Stimulated activated CD8-positive, alpha-beta memory T cell treated with anti-CD3 and anti-CD28 coated beads, Interleukin-7, amount 100 ng/mL, for 24 hours (primary cell): ENCODE measurements at places on chromosomes 3 and 15.

DNA sequence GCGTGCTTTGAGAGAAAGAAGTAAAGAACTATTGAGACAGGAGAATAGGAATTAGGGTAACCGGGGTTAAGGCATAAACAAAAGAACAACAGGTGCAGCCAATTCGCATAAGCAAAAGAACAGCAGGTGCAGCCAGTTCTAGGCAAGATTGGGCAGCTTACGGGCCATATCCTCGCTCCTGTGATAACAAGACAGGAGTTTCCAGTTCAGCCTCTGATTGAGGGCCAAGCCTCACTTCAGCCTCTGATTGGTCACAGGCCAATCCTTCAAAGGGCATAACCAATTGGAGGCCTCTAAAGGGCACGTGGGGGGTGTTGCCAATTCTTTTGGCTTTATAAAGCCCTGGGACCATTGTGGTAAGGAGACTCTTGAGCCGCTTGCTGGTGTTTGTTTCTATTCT, 143.5 kb downstream of the GADL1 start:
- DNase-seq, result no peak

GRCh38 chr3:141071681-141072260, 20.6 kb downstream of the SPSB4 start:
- no peak for DNase-seq

- DNase-seq, result no peak
Measured at GRCh38 chr3:27903446-27903845, 181.3 kb upstream of the EOMES start.

DNA sequence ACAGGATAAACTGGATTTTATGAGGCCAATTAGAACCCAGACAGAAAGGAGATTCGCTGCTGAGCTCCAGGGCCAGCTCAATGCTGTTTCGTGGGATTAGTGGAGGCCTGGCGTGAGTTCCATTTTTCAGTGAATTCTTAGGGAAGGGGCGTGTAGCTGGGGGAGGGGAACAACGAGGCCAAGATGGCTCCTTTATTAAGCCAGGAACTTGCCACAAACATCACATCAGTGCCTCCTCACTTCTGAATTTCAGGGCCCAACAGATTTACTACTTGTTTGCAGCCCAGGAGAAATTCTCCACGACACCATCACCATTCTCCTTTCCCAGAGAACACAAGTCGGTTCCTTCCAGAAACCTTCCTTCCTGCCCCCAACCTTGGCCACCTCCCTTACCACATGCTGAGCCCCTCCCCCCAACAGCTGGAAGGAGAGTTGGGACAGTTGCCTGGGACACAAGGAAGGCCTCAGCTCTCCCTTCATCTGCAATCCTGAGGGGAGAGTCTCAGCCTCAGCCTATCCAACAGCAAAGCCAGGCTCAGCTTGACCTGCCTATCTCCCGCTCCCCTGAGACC, 5.8 kb downstream of the IGDCC4 start:
- DNase-seq, result no peak

GRCh38 chr15:56672721-56673120, 60.6 kb downstream of the ZNF280D start:
- no peak for DNase-seq

GRCh38 chr3:149243540-149243939, 21.9 kb upstream of the CP start:
- no peak for DNase-seq

DNA sequence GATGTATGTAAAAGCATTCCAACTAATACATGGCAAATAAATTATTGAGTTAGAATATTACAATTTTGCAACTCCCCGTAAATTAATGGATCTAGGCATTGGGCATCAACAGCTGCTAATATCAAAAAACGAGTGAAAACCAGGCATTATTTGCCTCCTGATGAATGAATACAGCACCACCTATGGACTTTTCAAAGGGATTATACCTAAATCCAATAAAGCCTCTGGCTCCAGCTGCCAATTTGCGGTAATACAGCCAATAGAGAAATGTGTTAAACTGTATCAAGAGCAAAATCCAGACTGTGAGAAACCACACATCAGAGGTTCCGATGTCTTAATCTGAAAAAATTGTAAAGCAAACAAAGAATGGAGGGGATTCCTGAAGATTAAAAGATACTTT, 16.3 kb upstream of the A4GNT start:
- no peak for DNase-seq

DNA sequence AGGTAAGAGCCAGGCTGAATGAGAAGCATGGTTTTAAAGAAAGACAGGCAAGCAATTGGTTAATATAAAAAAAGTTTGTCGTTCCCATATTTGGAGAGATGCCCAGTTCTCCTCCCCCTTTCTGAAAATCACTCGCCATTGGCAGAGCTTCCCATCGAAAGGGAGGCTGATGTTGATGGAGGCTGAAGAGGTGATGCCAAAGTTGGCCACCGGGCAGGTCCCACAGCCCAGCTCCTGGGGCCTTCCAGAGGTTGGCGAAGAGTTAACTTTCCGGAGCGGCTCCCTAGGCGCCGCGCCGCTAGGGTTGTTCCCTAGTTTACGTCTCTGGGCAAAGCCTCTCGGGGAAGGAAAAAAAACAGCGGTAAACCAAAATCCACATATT, 793 bp downstream of the PCOLCE2 start:
- no peak for DNase-seq

GRCh38 chr3:25400587-25400986, 27.5 kb upstream of the RARB start:
- no peak for DNase-seq

DNA sequence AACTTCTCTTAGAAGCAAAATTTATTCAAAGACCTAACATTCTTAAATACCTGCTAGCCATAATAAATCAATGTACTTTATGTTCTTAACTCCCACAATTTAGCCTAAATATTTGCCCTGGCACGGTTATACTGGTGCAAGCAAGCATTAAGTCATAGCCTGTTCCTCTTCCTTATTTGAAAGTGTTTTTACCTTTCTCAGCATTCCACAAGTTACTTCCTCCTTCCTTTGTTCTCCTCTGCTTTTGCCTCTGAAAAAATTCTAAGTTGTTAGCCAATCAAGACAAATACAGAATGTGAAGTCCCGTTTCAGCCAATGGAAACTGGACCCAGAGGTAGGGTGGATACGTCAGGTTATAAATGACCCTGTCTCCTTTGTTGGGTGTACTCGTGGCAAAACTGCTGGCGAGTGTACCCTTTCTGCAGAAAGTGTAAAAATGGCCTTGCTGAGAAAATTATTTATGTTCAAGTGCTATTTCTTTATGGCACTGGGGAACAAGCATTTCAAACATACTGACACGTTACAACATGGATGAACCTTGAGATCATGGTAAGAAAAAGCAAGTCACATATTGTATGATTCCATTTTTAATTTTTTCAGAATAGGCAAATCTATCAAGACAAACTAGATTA, 3.1 kb upstream of the TATDN2 start:
- no peak for DNase-seq

DNA sequence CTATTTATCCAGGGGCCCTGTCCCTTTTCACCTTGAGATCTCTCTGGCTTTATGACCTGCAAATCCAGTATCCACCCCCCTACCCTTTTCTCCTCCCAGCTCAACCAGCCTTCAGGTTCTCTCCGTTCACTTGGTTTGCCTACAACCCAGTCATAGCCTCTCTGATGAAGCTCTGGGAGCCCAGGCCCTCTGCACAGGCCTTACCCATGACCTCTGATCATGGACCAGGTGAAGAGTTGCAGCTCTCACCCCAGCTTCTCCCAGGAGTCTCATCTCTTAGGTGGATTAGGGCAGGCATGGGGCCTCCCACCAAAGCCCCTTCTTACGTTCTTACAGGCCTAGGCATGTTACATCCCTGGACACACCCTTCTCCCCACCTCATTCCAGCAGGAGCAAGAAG, 59.8 kb downstream of the EXOG start:
- DNase-seq, result no peak

- no peak for DNase-seq
Measured at GRCh38 chr15:43880406-43881194, 53.8 kb downstream of the WDR76 start.

DNA sequence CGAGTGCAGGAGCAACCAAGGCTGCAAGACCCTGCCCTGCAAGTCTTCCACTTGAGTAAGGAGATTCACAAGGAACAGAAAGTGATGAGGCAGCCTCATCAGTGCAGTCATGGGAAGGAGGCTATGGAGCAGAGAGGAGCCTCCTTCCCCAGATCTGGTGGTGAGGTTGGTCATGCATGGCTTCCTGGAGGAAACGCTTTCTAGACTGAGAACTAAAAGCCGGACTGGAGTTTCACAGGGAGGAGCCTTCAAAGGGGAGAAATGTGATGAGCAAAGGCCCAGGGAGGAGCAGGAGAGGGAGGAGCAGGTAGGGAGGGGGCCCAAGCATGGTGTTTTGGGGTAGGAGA, 139.9 kb downstream of the SRGAP3 start:
- DNase-seq, result no peak

- no peak for DNase-seq
Measured at GRCh38 chr3:113697500-113698090, 1.2 kb upstream of the USF3 start.

GRCh38 chr3:13045904-13046568, 27.2 kb downstream of the IQSEC1 start:
- DNase-seq, result no peak

DNA sequence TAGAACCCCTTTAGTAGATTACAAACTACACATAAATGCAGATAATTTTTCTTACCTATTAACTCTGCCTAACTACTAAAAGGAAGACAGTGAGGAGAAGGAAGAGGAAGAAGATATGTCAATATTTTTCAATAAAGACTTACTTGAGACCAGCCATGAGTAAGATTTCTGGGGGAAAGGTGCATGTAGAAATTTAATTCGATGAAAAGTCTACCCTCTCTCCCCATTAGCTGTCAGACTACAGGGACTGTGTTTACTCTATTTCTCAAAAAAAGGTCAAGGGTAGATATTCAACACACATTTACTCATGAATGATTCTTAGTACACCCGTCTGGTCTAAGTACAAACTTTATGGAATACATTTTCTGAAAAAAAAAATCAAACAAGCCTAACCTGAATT, 6.8 kb downstream of the TSPAN3 start:
- DNase-seq, result no peak

DNA sequence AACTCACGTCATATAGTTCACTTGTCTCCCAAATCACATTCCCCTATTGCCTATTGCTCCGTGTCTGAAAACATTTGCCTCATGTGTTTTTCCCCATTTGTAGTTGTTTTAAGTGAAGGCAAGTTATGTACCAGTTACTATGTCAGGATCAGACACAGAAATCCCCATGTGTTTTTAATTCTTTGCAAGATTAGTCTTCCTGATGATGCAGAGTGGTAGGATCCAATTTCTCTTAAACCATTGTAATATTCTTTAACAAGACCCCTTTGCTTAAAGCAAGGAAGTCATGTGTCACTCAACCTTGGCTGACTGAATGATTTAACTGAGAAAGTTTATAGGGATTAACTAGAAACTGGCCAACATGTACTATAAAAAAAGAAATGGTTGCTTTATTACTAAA, 164.4 kb downstream of the OPA1 start:
- no peak for DNase-seq

DNA sequence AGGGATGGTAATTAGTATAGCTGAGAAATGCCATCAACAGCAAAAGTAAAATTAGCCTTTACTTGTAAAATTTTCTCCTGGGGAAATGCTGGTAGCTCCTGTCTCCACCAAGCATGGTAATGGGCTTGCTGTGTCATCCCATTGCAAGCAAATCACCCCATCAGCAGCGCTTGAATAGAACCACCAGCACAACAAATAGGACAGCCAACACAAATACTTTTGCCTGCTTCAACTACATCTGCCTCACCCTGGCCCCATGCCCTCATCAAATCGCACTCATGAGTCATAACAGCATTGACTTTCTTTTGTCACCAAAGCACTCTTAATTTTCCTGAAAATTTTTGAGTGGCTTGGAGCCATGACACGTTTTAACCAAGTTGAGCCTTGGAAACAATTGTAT, 52.6 kb downstream of the ERC2 start:
- no peak for DNase-seq

GRCh38 chr15:68618908-68619698, 40.3 kb downstream of the CORO2B start:
- DNase-seq, result no peak

DNA sequence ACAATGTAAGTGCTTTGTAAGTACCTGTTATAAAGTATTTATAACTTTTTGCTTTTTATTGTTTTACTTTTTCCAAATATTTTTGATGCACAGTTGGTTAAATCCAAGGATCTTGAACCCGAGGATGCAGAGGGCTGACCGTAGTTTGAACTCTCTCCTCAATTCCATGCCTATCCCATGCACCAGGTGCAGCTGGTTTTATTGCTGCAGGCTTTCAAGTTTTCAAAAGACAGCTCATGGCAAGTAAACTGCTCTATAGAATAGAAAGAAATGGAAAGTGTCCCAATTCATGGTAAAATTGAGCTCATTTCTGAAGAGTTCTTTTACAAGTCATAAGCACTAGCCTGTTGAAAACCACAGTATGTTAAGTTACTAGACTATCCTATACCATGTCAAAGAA, 131.9 kb downstream of the TBC1D2B start:
- no peak for DNase-seq

- no peak for DNase-seq
Measured at GRCh38 chr3:143977341-143978262, 6.0 kb downstream of the DIPK2A start.

GRCh38 chr3:127547761-127548605, 42.5 kb downstream of the TPRA1 start:
- peak; percentile 60 for DNase-seq

GRCh38 chr3:131907796-131908195, 127.0 kb downstream of the CPNE4 start:
- DNase-seq, result no peak

DNA sequence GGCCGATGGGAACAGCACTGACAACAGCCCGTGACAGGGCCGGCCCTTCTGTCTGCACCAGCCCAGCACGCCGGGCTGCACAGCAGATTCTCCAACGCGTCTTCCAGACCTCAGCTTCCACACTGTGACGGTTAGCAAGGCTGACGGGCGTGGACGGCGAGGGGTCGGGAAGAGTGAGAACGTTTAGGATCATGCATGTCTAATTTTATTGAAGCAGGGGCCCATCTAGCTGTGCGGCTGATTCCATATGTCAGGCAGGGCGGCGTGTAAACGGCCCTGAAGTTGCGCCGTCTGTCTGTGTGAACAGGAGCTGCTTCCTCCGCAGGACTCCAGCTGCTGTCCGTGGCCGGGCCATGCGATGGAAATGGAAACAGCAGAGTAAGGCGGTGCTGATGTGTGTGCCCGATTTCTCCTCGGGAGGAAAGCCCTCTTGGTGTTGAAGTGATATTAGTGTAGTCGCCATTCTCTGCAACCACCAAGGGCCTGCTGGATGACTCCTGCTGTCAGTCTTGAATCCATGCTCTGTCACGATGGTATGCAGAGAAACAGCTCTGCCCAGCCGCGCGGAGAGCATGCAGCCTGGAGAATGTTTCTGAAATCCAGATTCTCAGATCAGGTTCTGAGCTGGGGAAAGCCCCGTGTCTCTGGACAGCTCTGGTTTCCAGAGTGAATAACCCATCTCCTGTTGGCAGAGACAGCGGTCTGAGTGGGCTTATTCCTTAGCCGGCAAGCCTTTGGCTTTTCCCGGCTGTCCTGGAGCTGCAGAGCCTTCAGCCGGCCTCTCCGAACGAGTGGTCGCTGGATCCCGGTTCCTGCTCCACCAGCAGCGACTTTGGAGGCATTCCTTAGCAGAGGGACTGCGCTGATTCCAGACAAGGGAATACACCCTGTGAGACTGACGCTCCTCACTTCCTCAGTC, 158.1 kb upstream of the UBE3A start:
- no peak for DNase-seq

GRCh38 chr3:30578986-30579579, 27.3 kb upstream of the TGFBR2 start:
- DNase-seq, result no peak
